Right renal pelvis (tissue), 4 donors: ENCODE measurements at places on chromosomes 6 and 20.

- DNase-seq, result no peak
These were observed 247.4 kb downstream of the TBC1D32 start for GRCh38 chr6:121086876-121087275.

- DNase-seq, result no peak
These were observed 243.3 kb downstream of the PREX1 start for GRCh38 chr20:48584391-48585060.

GRCh38 chr6:111718990-111719389, 113.3 kb upstream of the TRAF3IP2 start:
- no peak for DNase-seq

- no peak for DNase-seq
These were observed 311.4 kb downstream of the HACE1 start for GRCh38 chr6:104548297-104548696.

GRCh38 chr6:57216235-57217101, 5.6 kb downstream of the RAB23 start:
- no peak for DNase-seq

DNA sequence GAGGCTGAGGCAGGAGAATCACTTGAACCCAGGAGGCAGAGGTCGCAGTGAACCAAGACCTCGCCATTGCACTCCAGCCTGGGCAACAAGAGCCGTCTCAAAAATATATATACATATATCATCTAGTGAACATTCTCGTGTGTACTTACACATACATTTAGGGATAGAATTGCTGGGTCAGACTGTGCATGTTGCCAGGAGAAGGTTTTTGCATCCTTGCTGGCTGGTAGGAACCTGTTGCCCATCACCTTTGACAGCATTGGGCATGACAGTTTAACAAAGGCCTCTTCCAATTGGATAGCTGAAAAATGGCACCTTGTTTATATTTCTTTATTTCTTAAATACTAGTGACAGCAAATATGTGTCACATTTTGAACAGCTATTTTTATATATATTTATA, 5.4 kb downstream of the AAR2 start:
- no peak for DNase-seq

- DNase-seq, result no peak
These were observed 179.5 kb downstream of the BTBD9 start for GRCh38 chr6:38460186-38460585.

GRCh38 chr6:31597006-31597405, 4.2 kb upstream of the NCR3 start:
- DNase-seq, result no peak

GRCh38 chr6:73566954-73567591, 46.2 kb upstream of the EEF1A1 start:
- DNase-seq, result no peak

- no peak for DNase-seq
These were observed 41.3 kb downstream of the STK38 start for GRCh38 chr6:36505744-36506534.

DNA sequence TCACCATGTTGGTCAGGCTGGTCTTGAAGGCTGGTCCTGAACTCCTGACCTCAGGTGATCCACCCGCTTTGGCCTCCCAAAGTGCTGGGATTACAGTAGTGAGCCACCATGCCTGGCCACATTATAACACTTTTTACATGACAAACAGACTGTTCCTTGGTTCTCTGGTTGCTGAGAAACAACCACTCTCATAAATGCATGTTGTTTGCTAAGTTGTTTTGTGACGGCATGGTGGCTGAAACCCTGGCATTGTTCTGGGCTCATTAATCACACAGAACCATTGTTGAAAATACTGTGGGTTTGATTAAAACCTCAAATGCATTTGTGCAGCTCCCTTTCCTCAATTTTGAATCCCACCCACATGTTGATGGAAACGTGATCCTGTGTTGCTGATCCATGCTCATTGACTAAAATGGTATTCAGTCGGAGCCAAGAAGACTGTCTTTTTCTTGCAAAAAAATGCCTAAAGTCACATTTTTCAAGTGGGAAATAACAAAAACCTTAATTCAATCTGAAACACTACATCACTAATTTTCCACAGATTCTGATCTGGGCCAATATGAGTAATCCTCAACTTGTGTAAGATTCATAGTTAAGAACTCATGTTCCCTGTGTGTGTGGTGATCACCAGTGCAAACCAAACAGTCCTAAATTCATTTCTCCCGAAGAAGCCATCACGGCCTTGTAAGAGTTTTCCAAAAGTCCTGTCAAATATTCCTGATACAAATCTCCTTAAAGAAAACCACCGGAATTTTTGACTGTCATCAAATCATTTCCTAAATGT, 132.8 kb downstream of the FNDC1 start:
- no peak for DNase-seq

DNA sequence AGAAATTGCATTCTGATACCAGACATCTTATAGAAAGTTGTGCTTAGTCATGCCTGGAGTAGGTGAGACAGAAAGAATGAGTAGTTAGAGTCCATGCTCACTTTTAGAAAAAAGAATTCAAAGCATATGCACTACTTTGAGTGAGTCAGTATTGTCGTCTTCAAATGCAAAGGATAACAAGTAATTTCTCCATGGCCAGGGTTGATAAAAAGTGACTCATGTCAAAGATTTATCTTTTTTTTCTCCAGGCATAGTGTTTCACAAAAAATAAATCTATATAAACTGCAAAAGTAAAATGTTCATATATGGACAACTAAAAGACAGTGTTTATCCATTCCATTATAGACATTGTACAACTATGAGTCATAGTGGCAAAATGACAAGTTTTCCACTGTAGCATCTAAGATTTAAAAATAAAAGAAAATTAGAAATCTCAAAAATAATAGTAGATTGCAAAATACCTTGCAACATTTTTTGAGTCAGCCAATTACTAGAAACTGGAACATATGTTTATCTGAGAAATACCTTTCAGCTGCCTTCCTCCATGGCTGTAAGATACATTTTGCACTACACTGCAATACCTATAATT, 329.6 kb downstream of the GRIK2 start:
- DNase-seq, result no peak

GRCh38 chr20:46939031-46939965, 44.7 kb downstream of the EYA2 start:
- no peak for DNase-seq

DNA sequence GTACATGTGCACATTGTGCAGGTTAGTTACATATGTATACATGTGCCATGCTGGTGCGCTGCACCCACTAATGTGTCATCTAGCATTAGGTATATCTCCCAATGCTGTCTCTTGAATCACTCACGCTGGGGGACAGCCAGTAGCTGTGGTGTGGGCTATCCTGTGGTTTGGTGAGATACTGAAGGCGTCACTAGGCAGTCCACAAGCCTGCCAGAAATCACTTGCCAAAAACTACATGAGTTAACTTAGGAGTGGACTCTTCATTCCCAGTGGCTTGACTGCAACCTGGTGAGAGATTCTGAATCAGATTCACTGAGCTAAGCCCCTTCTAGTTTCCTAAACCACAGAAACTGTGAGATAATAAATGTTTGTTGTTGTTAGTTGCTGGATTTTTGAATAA, 191.3 kb downstream of the TSHZ2 start:
- no peak for DNase-seq

DNA sequence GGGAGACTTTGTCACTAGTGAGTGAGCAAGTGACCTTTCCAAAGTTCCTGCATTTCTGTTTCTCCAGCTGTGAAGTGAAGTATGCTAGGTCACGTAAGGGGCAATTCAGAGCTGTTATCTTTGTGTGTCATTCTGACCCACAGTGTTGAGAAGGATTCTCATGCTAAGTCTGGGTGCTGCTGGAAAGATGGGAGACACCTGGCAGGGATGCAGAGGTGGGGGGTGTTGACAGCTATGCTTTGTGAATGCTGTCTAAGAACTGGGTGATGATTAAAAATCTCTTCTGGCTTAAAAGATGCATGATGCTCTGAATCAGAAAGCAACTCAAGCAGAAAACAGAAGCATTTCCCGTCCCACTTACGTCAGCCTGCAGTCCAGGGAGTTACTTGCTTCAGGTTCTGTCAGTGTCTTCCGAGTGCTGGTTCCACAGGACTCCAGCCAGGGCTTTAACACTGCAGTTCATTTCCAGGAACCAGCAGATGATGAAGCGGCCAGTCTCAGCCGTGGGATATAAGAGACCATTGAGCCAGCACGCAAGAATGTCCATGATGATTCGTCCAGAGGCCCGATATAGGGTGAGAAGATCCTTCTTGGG, 30.9 kb upstream of the ASXL1 start:
- DNase-seq, result no peak

- DNase-seq, result no peak
These were observed 180.4 kb downstream of the DLL1 start for GRCh38 chr6:170110201-170111140.

- no peak for DNase-seq
These were observed 1.3 kb upstream of the HLA-B start for GRCh38 chr6:31358302-31358701.

GRCh38 chr6:72787391-72788031, 165.6 kb downstream of the KCNQ5 start:
- DNase-seq, result no peak

DNA sequence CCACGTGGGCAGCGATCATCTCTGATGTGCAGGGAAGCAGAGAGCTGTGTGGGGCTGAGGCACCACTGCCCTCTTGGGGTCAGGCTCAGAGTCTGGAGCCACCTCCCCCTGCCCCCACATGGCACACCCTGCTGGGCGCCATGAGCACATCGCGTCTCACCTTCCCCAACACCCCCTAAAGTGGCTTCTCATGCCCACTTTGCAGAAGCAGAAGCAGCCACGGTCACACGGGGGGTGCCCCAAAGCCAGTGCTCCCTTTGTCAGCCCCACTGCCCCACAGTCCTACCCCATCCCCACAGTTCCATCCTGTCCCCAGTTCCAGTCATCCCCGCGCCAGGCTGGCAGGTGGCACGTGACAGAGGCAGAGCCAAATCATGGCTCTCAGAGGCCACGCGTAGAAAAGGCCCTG, 19.5 kb downstream of the SDCBP2 start:
- no peak for DNase-seq

DNA sequence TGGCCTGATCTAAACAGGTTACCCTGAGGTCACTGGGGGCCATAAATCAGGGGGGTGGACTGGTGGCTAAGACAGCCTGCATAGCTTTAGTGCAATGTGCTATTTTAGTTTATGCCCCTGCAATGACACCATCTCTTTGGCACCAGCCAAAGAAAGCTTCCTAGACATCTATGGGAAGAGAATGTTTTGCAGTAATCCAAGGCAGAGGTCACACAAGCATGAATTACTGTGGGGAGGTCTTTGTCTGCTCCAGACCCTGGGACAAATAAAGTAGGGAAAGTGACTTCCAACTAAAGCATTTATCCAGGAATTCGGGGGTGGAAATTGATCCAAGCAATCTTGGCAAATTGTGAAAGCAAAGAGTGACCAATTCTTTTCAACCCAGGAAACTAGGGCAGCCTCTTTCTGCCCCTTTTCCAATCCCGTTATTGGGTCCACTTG, 5.3 kb downstream of the RIPOR2 start:
- no peak for DNase-seq

GRCh38 chr6:22958677-22959076, 389.3 kb downstream of the HDGFL1 start:
- DNase-seq, result no peak

DNA sequence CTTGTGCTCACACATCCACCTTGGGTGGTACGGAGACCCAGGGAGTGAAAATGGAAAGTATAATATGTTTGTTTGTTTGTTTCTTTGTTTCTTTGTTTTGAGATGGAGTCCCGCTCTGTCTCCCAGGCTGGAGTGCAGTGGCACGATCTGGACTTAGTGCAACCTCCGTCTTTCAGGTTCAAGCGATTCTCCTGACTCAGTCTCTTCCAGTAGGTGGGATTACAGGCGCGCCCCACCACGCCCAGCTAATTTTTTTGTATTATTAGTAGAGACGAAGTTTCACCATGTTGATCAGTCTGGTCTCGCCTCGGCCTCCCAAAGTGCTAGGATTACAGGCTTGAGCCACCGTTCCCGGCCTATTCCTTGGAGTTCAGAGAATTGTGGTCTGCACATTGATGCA, 115.4 kb downstream of the TRIM27 start:
- no peak for DNase-seq

DNA sequence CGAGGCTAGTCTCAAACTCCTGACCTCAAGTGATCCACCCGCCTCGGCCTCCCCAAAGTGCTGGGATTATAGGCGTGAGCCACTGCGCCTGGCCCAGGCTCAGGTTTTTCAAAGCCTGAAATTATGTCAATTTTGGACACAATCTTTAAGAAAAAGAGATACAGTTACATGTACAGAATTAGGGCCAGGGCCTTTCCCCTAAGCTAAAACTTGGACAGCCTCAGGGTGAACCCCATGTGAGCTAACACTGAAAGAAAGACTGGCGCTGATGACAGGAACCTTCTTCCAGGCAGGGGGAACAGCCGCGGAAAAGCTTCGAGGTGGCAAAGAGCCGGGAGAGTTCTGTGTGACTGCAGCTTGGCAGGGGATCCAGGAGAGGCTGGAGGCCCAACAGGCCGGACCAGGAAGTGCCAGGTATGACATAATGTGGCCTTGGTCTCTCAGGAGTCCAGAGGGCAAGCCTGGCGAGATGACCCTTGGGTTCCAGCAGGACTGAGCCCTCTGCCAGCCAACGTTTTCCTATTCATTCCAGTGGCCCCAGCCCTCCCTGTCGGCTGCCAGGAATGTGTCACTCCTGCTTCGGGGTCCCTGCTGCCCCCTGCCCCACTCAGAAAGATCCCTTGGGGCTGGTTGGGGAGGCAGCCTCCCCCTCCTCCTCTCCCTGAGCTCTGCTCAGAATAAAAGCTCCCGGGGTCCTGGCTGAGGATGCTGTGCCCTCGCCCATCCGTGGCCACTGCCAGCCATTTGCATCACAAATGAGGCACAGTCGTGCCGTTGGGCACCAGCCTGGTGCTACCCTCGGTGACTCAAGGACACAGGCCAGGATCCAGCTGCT, 37.3 kb downstream of the RBM38 start:
- DNase-seq, result no peak

- DNase-seq, result no peak
These were observed 266.5 kb upstream of the CITED2 start for GRCh38 chr6:139640921-139641320.

DNA sequence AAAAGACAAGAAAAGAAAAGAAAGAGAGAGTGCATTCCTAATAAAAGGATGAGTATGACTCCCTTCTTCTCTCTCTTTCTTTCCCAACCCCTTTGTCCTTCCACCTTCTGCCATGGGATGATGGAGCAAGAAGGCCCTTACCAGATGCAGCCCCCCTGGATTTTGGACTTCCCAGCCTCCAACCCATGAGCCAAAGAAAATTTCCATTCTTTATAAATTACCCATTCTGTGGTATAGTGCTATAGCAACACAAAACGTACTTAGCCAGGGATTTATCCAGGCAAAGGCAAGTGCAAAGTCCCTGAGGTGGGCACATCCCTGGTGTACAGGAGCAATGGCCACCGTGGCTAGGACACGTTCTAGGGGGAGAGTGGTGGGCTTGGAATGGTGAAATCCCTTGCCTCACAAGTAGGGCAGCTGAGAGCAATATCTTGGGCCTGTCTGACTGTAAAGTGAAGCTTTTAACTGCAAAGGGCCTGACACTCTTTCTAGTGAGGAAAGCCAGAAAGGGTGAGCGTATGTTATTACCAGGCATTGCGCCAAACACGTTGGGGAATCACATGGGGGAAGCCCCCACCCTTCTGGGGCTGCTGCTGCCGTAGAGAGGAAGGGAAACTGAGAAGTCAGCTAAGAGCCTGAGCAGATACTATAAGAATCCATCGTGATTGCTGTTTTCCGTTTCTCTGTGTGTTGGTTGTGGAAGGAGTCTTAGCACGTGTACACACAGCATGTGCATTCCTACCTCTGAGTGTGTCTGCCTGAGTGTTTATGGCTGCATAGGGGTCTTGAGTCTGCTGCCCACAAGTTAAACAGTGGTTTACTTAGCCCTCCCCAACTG, 50.7 kb upstream of the SIRPA start:
- DNase-seq, result no peak

GRCh38 chr20:51510169-51510568, 32.4 kb downstream of the NFATC2 start:
- DNase-seq, result no peak

- no peak for DNase-seq
These were observed 8.8 kb downstream of the SLC9A8 start for GRCh38 chr20:49821381-49821780.
